Mesothelial cell of epicardium (in vitro differentiated cells): ENCODE measurements at places on chromosomes 2 and 18. TPM values are rescaled to one million over a fixed set of nuclear protein-coding genes. Genes with fewer than 3 reads are reported as not detected.

- no peak for DNase-seq
- peaks cover 56% of the 10 kb centered on the region for H3K4me1 ChIP-seq
- no peaks in the 10 kb centered on the region for H3K36me3 ChIP-seq
- peak overlapping the region; percentile 92 for H3K27ac ChIP-seq
- no peaks in the 10 kb centered on the region for H3K27me3 ChIP-seq
- no peak overlapping the region for H3K4me3 ChIP-seq
Measured at GRCh38 chr2:145026456-145027455, 506.8 kb upstream of the ZEB2 start.

GRCh38 chr2:207256476-207257207, 90.9 kb upstream of the KLF7 start:
- peaks cover 14% of the 10 kb centered on the region for H3K27me3 ChIP-seq
- H3K27ac ChIP-seq: no peak overlapping the region
- H3K36me3 ChIP-seq: no peaks in the 10 kb centered on the region
- DNase-seq: no peak
- H3K4me3 ChIP-seq: no peak overlapping the region
- H3K4me1 ChIP-seq: peaks cover 12% of the 10 kb centered on the region

- DNase-seq: no peak
- no peaks in the 10 kb centered on the region for H3K27me3 ChIP-seq
- H3K27ac ChIP-seq: peak overlapping the region; percentile 92
Measured at GRCh38 chr2:159612255-159612901, 4.0 kb downstream of the BAZ2B start.

DNA sequence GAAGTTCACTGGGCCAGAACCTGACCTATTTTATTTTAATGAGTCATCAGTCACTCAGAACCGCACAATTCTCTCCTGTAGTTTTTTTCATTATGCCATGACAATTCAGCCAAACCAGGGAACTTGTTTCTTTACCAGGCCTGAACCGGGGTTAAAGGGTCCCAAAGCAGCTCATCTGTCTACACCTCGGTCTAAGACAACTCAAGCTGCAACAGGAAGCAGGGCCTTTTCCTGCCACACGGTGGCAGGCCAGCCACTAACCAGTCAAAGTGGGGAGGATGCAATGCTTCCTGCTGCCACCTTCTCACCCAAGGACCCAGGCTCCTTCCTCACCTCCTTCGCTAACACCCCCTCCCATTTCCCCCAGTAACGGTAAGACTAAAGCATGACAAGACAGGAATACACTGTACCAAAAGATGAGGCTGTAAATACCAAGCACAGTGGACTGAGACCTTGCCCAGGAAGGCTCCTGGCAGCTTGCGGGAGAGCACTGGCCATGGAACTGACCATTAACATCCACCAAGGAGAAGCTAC, 56.7 kb upstream of the ACKR3 start:
- H3K4me3 ChIP-seq: no peak overlapping the region
- H3K36me3 ChIP-seq: no peaks in the 10 kb centered on the region
- no peaks in the 10 kb centered on the region for H3K27me3 ChIP-seq

DNA sequence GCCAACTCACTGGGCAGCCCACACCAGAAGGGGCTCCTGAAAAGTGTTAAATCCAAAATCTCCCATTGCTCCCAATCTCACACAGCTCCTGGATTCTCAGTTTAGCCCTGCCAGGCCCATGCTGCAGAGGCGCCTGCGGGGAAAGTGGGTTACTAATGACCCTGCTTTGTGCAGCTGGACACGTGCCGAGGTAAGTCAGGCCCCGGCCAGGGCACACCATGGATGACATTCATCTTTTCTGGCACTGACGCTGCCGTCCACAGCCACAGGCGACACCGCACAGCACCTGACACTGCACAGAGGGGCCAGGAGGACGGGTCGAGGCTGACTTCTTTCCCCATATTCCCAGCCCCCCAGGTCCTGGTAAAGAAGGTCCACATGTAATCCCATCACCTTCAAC, 193.5 kb downstream of the EIPR1 start:
- DNase-seq: no peak
- no peak overlapping the region for H3K4me3 ChIP-seq
- no peaks in the 10 kb centered on the region for H3K4me1 ChIP-seq
- H3K27me3 ChIP-seq: no peaks in the 10 kb centered on the region
- no peak overlapping the region for H3K27ac ChIP-seq
- H3K36me3 ChIP-seq: peaks cover 38% of the 10 kb centered on the region

The SULT6B1 gene
- not detected in 3 replicates for total RNA-seq

- H3K4me1 ChIP-seq: no peaks in the 10 kb centered on the region
- H3K36me3 ChIP-seq: peaks cover 4% of the 10 kb centered on the region
- H3K27me3 ChIP-seq: no peaks in the 10 kb centered on the region
Measured at GRCh38 chr2:147182260-147182659, 662.6 kb upstream of the ACVR2A start.

The DSG2 gene
- total RNA-seq: 98.0 to 102 TPM (median 98.4 TPM) in 3 replicates

The PLB1 gene
- total RNA-seq: 1.1 to 2.2 TPM (median 1.2 TPM) in 3 replicates

The NEMP2 gene
- total RNA-seq: 17.6 to 21.1 TPM (median 18.9 TPM) in 3 replicates

DNA sequence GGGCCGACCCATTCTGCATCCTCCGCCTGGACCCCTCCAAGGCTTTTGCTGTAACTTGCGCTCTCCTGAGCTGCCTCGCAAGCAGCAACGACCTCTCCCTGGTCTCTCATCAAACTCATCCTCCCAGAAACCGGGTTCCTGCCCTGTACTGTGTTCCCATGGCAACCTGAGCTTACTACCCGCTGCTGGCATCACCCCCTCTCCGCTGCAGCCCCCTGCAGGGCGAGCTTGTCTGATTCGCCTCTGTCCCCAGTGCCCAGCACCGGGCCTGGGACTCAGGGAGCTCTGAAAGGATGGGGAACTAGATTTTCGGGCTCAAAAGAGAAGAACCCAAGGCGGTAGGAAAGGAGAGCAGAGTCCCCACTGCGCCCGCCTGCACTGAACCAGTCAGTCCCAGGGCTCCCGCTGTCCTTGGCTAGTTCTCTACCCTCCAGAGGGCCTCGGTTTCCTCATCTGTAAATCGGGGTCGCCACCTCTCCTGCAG, 463 bp downstream of the HS1BP3 start:
- H3K36me3 ChIP-seq: no peaks in the 10 kb centered on the region
- peak overlapping the region; percentile 76 for H3K4me3 ChIP-seq
- DNase-seq: no peak
- peaks cover 11% of the 10 kb centered on the region for H3K4me1 ChIP-seq
- peak overlapping the region; percentile 26 for H3K27ac ChIP-seq

The RAPGEF4 gene
- total RNA-seq: 18.0 to 24.7 TPM (median 24.5 TPM) in 3 replicates

The FIGN gene
- 11.5 to 12.6 TPM (median 11.9 TPM) in 3 replicates for total RNA-seq

DNA sequence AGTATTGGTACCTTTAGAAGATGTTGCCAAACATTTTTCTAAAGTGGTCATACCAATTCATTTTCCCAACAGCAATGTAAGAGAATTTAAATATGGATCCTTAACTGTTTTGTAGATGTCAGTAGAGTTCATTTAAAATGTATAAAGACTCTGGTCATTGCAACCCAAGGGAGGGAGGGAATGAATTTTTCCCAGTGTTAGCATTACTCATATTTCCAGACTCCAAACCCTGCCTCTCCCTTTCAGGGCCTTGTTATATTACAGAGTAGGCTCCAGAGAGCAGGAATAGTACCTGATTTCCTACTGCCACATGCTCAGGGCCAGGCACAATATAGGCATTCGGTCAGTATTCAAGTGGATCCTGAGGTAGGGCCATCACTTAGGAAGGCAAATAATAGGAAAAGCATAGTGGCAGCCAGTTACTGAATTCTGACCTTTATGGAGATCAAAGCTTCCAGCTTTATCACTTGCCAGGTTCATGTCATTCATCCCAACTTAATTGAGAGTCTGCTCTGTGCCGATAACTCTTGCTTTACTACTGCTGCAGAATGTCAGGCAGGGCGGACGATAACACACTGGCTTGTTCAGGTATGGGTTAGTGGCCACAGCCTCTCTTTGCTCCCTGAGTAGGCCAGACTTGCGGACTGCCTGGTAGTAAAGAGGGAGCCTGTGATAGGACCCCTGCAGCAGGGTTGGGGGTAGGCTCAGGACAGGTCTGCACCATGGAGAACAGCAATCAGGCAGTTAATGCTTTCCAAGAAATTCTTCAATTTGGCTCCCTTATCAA, 75.3 kb downstream of the OSBPL6 start:
- H3K27me3 ChIP-seq: no peaks in the 10 kb centered on the region
- no peaks in the 10 kb centered on the region for H3K4me1 ChIP-seq
- H3K4me3 ChIP-seq: no peak overlapping the region

The ITGB6 gene
- total RNA-seq: 13.1 to 14.9 TPM (median 14.3 TPM) in 3 replicates

The DUSP19 gene
- total RNA-seq: 3.5 to 4.3 TPM (median 4.3 TPM) in 3 replicates

DNA sequence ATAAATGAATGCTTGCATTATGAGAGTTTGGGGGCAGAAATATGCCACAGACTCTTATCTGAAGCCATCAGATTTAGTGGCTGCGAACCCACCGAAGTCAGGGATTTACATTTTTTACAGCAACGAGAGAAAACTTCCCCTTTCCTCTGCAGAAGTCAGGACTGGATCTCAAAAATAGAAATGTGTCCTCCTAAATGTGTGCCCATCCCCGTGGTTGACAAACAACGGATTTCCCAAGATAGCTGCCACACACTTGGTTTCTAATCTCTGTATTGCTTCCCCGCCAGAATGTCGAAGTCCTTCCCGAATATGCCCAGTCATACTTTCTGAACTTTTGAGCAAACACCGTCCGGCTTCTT, 879 bp upstream of the ADAM23 start:
- H3K36me3 ChIP-seq: no peaks in the 10 kb centered on the region
- H3K4me1 ChIP-seq: peaks cover 15% of the 10 kb centered on the region
- H3K4me3 ChIP-seq: peak overlapping the region; percentile 63
- H3K27ac ChIP-seq: no peak overlapping the region

DNA sequence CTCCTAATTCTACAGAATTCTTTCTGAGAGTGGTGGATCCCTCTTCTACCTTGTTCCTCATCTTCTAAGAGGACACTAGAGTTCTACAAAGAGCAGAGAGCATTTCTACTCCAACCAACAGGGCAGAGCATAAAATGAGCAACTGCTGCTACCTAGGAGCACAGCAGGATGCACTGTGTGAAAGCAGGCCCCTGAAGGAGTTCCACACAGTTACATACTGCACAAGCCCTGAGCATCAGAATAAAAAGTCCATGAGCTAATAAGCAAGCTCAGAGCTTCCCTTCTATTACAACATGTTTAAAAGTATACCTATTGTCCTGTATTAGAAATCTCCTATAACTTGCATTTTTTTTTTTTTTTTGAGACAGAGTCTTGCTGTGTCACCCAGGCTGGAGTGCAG, 8.4 kb downstream of the FHL2 start:
- H3K27me3 ChIP-seq: no peaks in the 10 kb centered on the region
- H3K4me1 ChIP-seq: peaks cover 45% of the 10 kb centered on the region
- peaks cover 14% of the 10 kb centered on the region for H3K36me3 ChIP-seq
- H3K27ac ChIP-seq: peak overlapping the region; percentile 25

The RAB6C gene
- 0.16 to 0.18 TPM in 2 of 3 replicates, not detected in the other for total RNA-seq

The LYPD6 gene
- total RNA-seq: 16.2 to 17.4 TPM (median 16.6 TPM) in 3 replicates

DNA sequence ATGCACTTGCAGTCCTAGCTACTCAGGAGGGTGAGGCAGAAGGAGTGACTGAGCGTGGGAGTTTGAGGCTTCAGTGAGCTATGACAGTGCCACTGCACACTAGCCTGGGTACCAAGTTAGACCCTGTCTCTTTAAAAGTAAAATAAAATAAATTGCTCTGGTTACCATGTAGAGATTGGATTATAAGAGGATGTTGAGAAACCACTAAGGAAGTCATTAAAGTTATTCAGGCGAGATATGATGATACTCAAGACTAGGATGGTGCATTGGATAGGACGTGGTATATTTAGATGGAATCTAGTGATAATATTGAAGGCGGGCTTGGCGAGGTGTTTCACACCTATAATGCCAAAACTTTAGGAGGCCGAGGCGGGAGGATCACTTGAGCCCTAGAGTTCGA, 50.6 kb downstream of the BMPR2 start:
- no peak overlapping the region for H3K4me3 ChIP-seq
- peaks cover 17% of the 10 kb centered on the region for H3K4me1 ChIP-seq
- peaks cover 18% of the 10 kb centered on the region for H3K36me3 ChIP-seq
- H3K27ac ChIP-seq: no peak overlapping the region

The LBX2 gene
- 0.86 to 1.1 TPM (median 0.89 TPM) in 3 replicates for total RNA-seq

The R3HDM1 gene
- 40.1 to 48.1 TPM (median 41.7 TPM) in 3 replicates for total RNA-seq
